ENCODE measurements at places on chromosomes 2 and 18.
A peak's percentile ranks its signal among the peaks of the same experiment; 100 is the strongest.

DNA sequence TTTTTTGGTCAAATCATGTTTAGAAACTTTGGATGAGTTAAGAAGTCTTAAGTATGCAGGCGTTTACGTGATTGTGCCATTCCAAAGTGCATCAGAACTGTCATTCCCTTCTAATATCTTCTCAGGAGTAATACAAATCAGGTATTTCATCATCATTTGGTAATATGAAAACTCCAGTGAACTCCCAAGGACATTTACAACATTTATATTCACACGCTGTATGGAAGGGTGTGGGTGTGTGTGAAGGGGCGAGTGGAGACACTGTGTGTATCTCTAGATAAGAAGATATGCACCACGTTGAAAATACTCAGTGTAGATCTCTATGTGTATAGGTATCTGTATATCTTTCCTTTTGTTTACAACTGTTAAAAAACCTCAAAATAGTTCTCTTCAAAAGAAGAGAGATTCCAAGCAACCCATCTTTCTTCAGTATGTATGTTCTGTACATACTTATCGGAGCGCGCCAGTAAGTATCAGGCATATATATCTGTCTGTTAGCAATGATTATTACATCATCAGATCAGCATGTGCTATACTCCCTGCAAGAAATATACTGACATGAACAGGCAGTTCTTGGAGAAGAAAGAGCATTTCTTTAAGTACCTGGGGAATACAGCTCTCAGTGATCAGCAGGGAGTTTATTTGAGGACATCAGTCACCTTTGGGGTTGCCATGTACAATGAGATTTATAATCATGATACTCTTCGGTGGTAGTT, 29.3 kb downstream of the COX7A2L start:
- DNase-seq = no peak

GRCh38 chr2:105338020-105338385, 663 bp downstream of the C2orf49 start:
- DNase-seq = no peak

DNA sequence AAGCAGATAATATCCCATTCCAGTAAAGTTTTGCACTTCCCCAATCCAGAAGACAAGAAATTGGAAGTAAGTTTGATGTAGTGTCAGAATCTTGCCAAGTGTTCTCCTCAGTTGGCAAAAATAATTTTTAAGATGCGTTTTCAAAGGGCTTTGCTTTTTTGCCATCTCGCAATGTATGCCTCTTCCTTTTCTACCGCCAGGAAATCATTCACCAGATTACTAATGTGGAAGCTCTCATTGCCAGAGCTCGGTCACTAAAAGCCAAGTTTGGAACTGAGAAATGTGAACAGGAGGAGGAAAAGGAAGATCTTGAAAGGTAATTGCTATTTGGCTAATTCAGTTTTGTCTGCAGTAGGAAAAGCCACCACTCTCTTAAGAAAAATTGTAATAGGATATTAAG, 110.7 kb downstream of the RAB3GAP1 start:
- no peak for DNase-seq

- peak; percentile 64 for DNase-seq
Measured at GRCh38 chr2:159285929-159286708, at the start of gene WDSUB1. Gene WDSUB1, minus strand, starts transcription at chr2:159286703. Its CDS starts 3,634 bp downstream, at chr2:159283069.

- DNase-seq = peak; percentile 67
Measured at GRCh38 chr2:108988796-108989713, at the start of gene EDAR. Gene EDAR, minus strand, starts transcription at chr2:108989220. Its CDS starts 58,206 bp downstream, at chr2:108931014.

- no peak for DNase-seq
Measured at GRCh38 chr2:173239644-173240043, 115.0 kb upstream of the CDCA7 start.

DNA sequence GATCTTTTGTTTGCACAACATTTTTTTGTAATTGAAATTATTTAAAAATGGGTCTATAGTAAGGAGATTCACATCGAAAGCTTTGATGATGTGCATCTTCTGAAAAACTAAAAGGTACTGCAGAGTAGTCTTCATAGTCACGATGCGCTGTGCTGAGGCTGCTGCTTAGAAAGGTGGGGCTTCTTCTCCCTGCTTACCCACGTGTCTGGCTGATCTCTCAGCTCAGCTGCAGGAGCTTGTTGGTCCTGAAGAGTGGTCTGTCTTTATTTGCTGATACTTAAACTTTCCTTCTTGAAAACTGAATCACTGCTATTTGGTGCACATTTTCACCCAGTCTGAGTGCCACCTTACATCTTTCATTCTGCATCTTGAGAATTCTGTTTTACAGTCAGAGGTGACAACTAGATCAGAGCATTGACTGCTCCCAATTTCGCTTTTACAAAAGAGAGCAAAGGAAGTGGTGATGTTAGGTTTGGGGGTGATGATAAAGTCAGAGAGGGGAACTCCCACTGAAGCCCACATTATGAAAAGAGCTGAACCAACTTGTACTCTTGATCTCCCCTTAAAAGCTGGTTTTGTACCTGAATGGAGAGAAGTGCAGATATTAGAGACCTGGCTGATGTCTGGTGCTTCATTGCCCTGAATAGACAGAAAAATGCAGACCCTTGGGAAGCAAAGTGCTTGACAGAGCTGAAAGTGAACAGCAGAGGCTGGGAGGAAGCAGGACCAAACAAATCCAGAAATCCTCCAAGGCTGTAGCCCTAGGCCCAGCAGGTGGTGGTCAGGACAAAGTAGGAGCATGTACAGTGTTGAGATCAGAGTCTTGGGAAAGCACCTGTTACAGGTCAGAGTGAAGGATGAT, 984.5 kb downstream of the TSN start:
- no peak for DNase-seq

Measured in SK-N-SH (cell line).